Neural crest cell (in vitro differentiated cells): ENCODE measurements at places on chromosomes 7 and 10.

- peak; percentile 90 for DNase-seq
Observed at GRCh38 chr7:95916573-95917297, 144.4 kb downstream of the DYNC1I1 start.

- no peak for DNase-seq
Observed at GRCh38 chr7:94382746-94383145, 11.9 kb upstream of the COL1A2 start.

GRCh38 chr10:4984971-4985594 is 18.6 kb downstream of the AKR1C2 start:
- no peak for DNase-seq

DNA sequence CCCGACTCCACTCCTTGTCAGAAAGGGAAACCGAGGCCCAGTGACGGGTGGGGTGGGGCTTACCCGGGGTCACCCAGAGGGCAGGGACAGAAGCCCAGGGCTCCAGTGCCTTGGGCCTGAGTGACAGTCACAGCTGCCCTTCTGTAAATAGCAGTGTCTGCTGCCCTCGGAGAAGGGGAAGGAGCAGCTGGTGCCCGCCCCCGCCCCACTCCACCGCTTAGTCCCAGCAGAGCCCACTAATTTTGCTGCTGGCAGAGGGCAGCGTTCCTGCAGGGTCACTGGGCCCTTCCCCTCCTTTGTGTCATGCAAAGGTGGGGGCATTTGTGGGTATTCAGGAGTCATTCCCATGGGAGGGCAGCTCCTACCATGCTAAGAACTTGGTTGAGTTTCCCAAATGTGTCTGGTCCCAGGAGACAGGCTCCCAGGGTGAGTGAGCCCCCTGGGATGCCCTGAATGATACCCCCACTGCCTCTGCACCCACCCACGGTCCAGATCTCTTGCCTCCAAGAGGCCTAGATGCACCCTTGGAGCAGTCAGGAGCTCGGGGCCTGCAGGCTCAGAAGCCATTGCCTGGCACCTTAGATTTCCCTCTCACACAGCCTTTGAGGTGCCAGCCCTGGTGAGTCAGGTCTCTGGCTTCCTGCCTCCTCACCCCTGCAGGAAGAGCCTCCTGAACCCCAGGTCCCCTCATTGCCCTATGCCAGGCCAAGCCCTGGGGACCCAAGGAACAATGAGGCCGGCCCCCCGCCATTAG is 17.2 kb downstream of the SH2B2 start:
- DNase-seq, result no peak

DNA sequence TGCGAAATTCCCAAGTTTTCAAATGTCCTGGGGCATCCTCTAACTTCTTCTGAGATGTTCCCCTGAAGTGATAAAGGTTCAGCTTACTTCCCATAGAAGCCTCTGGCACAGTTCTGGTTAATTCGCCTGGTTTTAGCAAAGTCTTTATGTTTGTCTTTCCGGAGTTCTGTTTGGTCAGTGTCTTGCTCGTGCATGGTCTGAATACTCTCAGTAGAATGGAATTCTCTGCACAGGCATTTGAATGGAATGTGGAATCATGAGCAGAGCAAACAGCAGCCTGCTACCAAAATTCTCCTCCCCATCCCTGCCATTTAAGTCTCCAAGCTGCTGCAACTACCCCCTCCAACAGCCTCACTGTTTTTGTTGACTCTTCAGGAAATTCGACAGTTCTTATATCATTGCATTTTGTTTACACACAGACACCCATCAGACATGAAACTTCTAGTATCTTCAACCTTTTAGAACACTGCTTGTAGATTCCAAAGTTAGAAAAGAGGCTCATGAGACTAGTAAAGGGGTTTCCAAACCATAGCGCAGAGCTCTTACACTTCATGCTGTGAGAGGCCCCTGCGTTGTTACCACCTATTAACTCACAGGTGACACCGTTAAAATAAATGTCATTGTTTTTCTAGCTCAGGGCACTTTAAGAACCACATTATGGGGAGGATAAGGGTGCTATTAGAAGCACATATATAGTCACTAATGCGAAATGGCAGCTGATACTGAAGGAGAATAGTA is 129.7 kb downstream of the PLCE1 start:
- no peak for DNase-seq

GRCh38 chr10:15440204-15440711 is 69.2 kb upstream of the FAM171A1 start:
- no peak for DNase-seq

- DNase-seq, result no peak
Observed at GRCh38 chr10:21084700-21085099, 187.6 kb upstream of the NEBL start.

DNA sequence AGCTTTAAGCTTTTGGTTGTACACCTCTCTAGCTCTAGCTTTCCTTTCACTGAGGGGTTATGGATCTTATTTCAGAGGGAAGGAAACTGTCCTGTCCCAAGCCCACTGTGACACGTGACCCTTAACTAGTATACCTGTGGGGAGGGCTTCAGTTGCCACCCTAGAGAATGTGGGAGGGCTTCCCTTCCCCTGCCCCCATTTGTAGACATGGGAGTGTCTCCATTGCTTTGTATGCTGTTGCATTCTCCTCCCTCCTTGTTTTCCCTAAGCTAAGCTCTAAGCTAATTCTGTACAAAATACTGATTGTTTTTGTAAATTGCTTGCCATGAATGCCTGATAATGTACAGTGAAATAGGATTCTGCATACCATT is 11.2 kb downstream of the LUC7L2 start:
- no peak for DNase-seq

DNA sequence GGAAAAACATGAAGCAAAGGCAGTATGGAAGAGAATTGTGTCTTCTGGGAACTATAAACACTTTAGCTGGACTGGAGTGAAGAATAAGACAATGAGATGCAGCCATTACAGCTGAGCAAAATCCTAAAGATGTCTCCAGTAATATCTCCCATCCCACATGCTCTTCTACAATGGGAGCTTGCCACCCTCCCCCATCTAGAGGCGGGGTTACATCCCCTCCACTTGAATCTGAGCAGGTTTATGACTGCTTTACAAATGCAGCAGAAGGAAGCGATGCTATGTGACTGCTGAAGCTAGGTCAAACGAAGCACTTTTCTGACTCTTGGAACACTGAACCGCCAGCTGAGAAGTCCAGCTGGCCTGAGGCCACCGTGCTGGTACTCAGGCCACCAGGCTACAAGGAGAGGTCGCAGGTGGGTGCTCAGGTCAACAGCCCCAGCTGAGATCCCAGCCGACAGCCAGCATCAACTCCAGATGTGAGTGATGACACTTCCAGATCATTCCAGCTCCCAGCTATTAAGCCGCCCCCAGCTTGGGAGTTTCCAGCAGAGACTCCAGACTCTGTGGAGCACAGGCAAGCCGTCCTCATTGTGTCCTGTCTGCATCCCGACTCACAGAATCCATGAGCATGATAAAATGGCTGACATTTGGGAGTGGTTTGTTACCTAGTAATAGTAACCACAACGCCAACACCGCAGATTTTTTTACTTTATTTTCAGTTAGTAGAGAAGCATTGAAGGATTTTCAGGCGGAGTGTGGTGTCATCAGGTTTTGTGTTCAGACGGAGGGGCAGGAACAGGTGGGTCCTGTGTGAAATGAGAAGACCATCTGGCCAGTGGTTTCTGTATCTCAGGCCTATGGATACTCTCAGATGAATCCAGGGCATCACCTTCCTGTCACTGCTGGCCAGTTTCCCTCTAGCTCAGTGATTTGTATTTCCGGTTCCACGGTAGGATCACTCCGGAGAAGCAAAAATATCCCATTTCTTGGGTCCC is 89.3 kb downstream of the NPY start:
- DNase-seq, result no peak

DNA sequence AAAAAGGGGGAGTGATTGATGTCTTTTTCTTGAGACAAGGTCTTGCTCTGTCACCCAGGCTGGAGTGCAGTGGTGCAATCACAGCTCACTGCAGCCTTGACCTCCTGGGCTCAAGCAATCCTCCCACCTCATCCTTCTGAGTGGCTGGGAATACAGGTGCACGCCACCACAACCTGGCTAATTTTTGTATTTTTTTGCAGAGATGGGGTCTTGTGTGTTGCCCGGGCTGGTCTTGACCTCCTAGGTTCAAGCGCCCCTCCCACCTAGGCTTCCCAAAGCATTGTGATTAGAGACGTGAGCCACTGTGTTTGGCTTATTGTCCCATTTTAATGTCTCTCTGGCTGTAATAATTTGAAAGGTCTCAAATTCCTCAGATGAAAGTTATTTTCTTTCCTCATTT is 21.8 kb downstream of the UPP1 start:
- no peak for DNase-seq

GRCh38 chr7:99918959-99919813 is at the start of gene TRIM4:
Gene TRIM4 (minus strand): TSS chr7:99919530. CDS start chr7:99919401, 129 bp downstream.
- peak; percentile 36 for DNase-seq

DNA sequence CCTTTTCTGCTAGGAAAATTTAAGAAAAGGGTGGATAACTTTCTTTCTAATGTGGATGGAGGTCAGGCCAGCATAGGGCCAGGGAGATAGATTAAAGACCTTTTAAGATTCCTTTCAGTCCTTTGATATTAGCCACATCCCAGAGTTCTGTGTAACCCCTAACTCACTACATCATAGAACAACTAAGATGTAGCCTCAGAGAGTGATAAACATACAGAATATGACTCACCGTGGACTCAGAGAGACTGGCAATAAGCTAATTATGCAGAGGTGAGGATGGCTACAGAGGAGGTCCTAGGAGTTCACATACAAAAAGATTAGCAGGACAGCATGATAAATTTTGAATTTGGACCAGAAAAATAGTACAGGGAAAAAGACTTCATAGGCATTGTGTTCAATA is 141.0 kb downstream of the AOAH start:
- DNase-seq, result no peak
